ENCODE measurements at places on chromosomes 5 and 9.

GRCh38 chr9:4760122-4760521 is 19.1 kb upstream of the AK3 start:
- no peak for DNase-seq

GRCh38 chr5:87541676-87542075 is 128.9 kb upstream of the CCNH start:
- DNase-seq = no peak

- DNase-seq = no peak
Measured at GRCh38 chr9:118422508-118422907, 718.3 kb downstream of the TLR4 start.

GRCh38 chr5:134437847-134438581 is 26.3 kb upstream of the CDKN2AIPNL start:
- no peak for DNase-seq

GRCh38 chr9:121317737-121318630 is 50.0 kb downstream of the GSN start:
- no peak for DNase-seq

DNA sequence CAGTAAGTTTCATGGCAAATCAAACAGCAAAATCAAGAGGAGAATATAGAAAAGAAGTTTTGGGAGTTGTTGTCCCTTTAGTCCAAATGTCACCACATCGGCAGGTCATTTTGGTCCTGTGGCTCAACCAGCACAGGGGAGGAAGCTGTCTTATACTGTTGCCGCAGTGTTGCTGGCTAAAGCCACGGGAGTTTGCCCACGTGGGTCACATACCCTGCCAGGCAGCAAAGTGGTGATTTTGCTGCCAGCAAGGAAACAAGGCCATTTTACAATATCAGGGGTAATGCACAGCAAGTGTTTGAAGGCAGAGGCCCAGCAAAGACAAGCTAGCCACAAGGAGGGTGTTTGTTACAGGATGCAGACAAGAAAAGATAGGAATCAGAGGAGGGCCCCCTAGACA is 14.5 kb downstream of the GABRA6 start:
- no peak for DNase-seq

DNA sequence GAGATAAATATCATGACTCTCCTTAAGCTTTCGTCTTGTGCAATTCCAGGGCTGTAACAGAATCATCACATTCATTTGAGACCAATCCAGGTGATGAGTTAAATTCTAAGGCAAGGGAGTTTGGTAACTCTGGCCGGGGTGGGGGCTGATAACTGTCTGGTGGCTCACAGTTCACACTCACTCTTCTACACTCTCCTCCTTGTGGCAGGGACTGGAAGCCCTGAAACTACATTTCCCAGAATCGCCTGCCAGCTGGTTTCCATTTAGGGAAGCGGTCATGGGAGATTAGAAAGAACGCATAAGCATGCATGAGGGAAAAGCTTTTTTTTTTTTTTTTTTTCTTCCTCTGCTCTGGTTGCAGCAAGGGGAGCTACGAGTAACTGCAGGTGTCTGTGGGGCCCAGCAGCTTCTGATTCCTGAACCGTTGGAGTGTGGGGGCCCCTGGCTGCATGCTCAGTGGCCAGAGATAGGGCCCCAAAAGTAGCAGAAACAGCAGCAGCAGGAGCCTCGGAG is 154.8 kb upstream of the TBC1D2 start:
- no peak for DNase-seq

DNA sequence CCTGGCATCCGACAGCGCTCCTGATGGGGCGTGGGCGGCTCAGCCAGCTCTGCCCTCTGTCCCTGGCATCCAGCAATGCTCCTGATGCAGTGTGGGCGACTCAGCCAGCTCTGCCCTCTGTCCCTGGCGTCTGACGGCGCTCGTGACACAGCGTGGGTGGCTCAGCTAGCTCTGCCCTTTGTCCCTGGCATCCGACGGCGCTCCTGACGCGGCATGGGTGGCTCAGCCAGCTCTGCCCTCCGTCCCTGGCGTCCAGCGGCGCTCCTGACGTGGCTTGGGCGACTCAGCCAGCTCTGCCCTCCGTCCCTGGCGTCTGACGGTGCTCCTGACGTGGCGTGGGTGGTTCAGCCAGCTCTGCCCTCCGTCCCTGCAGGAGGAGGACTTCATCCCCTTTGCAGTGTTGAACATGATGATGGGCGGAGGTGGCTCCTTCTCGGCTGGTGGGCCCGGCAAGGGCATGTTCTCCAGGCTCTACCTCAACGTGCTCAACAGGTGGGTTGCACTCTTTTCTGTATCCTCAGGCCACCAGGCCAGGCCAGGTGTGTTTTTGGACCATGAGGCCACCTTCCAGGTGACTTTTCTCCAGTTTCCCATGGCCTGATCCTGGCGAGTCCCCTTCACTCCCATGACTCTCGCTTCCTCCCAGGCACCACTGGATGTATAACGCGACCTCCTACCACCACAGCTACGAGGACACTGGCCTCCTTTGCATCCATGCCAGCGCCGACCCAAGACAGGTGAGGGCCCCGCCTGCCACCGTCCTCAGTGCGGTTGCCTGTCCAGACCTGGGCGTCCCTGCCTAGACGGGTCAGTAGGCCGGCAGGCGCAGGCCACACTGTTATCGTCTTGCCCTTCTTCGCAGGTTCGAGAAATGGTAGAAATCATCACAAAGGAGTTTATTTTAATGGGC is 8.0 kb downstream of the PMPCA start:
- DNase-seq = no peak

GRCh38 chr9:95776176-95776575 is 99.3 kb upstream of the ERCC6L2 start:
- DNase-seq = no peak

DNA sequence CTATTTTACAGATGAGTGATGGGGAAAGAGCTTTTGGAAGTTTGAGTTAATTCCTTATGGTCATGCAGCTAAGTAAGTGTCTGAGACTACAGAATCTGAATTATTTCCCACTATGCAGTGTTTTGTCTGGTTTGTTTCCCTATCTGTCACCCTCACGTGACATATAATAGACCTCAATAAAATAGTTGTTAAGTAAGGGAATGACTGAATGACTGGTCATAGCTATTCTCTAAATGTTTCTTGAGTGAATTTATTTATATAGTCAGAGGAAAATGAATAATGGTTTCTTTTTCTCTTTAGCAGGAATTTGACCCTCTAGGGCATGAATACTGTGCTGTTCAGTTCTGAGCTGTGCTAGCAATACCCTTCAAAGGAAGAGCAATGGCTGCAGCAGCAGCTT is 10.3 kb downstream of the TRIM32 start:
- no peak for DNase-seq

- DNase-seq = no peak
Measured at GRCh38 chr5:111749303-111750026, 7.5 kb downstream of the NREP start.

- DNase-seq = no peak
Measured at GRCh38 chr5:40452874-40453624, 226.7 kb upstream of the PTGER4 start.

DNA sequence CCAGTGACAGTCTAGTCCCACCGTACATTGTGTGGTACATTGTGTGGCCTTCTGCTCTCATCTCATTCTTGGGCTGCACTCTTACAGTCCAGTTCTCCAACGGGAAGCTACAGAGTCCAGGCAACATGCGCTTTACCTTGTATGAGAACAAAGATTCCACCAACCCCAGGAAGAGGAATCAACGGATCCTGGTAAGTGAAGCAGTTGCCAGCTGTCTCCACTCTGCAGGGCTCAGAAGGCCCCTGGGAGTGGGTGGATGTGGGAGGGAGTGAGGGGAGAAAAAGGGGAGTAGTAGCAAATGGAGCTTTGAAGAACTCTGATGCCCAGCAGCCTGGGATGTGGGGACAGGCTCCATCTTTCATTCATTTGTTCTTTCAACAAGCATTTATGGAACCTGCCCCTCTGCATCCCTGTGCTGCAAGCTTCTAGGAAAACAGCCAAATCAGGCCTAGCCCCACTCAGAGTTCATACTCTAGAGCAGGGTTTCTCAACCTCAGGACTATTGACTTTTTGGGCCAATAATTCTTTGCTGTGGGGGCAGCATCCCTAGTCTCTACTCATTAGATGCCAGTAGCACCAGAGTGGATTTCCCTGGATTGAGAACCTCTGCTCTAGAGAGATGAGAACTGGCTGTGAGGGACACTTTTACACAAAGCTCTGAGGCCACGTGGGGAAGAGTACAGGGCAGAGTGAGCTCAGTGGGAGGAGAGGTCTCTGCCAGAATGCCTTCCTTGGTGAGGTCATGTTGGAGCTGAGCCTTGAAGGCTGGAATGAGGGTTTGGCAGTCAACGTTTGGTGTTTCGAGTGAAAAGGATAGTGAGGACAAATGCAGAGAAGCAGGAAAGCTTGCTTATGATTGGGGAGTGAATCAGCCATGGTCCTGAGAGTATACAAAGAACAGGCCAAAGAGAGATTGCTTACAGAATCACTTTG is 1.1 kb downstream of the POLR1E start:
- no peak for DNase-seq

- no peak for DNase-seq
Measured at GRCh38 chr9:132597073-132597775, 14.8 kb downstream of the BARHL1 start.

- DNase-seq = no peak
Measured at GRCh38 chr5:142426129-142427014, 101.6 kb upstream of the SPRY4 start.

DNA sequence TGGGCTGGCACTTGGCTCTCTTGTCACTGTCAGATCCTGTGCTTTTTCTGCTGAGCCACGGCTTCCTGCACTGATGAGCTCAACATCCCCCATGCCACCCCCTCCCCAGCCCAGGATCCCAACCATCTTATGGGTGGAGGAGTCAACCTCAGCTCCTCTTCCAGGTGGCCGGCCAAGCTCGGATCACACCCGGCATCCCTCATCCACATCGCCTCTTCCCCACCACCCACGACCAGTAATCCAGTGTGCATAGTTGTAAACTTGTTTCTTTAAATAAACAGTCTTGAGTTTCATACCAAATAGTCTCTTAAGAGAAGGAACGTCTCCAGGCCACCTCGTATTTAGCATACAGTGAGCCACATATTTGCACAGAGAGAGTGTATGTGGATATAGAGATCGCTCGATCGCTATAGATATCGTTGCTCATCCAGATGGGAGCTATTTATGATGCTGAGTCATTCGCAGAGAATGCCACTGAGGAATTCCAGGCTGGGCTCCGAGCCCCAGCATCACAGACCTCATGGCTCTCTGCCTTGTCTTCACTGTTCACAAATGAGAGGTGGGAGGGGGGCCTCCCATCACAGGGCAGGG is 61.8 kb upstream of the CPLX2 start:
- peak; percentile 86 for DNase-seq

- no peak for DNase-seq
Measured at GRCh38 chr5:122200450-122200849, 71.1 kb downstream of the ZNF474 start.

- DNase-seq = no peak
Measured at GRCh38 chr5:117893211-117893610, 1095.1 kb downstream of the DTWD2 start.

GRCh38 chr9:71761938-71762353 is 6.4 kb downstream of the CEMIP2 start:
- DNase-seq = no peak

DNA sequence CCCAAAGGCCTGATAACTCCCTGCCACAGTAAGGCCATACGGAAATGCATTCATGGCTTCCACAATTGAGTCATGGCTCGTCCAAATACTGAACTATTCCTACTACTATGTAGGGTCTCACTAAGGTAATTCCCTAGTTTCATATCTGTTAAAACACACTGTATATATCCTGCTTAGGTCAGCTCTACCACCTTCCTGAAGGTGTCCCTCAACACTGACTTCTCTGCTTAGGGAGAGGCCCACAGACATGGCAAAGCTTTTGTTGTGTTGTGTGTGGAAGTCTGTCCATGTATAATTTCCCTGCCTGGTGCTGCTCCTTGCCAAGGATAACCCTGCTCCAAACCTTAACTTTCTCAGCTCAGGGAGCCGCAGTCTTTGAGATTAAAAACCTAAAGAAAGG is 60.4 kb downstream of the GIN1 start:
- no peak for DNase-seq

GRCh38 chr5:14286574-14287421 is 143.7 kb downstream of the TRIO start:
- no peak for DNase-seq

DNA sequence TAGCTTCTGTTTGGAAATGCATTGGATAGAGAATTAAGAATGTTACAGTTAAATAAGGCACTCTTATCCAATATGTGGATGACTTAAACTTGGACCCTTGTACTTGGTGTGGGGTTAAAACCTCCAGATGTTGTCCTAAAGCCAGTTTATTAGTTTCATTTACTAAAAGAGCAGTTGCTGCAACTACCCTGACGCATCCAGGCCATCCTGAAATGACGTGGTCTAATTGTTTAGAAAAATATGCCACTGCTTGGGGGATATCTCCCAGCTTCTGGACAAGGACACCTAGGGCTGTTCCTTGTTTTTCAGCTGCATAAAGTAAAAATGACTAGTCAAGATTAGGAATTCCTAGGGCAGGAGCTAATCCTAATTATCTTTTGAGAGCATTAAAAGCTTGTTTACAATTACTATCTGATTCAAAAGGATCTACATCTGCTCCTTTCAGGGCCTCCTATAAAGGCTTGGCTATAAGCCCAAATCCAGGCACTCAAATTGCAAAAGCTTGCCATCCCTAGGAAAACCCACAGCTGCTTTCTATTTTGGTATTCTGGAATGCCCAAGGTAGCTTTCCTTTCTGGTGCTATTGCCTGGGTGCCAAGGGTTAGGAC is 45.7 kb upstream of the SLCO4C1 start:
- DNase-seq = no peak

DNA sequence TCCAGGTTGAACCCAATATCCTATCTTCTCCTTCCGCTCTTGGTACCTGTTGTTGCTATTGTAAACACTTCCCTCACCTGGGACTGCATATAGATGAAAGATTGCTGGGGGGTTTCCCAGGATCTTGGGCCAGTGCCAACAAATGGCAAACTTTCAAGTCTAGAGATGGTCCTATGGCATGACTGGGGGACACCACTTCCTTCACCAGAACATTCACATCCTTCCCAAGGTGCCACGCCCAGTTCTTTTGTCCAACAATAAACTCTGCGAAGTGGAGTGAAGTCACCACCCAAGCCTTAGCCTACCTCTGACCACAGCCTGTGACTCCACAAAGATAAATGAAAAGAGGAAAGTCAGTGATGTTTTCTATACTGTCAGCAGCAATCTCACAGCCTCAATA is 34.4 kb downstream of the DOCK8 start:
- DNase-seq = no peak

DNA sequence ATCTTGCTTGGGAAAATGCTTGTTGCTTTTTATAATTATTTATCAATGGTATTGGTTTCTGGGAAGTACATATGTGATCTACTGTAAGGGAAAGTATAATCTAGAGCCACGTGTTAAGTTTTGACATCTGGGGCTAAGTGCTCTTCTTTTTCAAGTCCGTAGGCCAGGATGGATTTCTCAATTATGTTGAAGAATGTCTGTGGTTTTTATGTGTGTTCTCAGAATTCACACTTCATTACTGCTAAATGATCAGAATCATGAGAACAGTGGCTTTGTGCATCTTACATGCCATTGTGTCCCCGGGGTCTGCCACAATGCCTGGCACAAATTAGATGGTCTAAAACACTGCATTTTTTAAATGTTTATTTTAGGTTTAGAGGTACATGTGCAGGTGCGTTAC is 14.5 kb upstream of the AUH start:
- no peak for DNase-seq

Measured in HTR-8/SVneo (cell line).